ENCODE measurements at places on chromosomes 4 and X.

GRCh38 chr4:16360694-16361262 lies 134.5 kb upstream of the TAPT1 start:
- DNase-seq, result no peak

GRCh38 chrX:111719426-111720210 lies 38.6 kb downstream of the ALG13 start:
- no peak for DNase-seq

DNA sequence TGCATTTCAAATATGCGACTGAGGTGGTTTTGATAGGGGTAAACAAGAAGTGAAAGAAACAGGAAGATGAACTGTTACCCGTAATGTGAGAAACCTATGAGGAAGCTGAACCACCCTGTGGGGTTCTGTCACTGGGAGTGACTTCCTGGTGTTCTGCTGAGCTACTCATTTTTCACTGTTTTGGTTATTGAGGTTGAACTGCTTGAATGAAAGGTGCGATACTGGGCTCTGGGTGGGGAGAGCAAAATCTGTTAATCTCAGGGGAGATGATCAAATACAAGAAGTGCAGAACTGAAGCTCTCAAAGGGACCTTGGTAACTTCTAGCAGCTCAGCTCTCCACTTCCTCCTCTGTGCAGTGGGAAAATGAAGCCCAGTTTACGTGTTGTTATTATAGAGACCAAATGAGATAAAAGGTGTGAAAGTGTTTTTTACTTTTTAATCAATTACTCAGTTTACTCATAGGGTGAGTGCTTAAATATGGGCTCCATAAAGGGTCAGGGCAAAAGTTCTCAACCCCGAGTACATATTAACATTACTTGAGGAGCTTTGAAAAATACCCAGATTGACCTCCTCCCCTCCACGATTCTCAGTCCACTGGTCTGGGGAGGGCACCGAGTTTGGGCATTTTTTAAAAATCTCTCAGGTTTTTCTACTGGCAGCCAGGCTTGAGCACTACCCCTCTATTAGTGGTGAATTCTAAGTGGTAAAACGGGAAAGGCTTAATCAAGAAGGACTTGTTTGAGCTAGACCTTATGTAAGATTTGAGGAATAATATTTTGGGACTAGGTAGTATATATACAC lies 66.7 kb downstream of the COQ2 start:
- no peak for DNase-seq

DNA sequence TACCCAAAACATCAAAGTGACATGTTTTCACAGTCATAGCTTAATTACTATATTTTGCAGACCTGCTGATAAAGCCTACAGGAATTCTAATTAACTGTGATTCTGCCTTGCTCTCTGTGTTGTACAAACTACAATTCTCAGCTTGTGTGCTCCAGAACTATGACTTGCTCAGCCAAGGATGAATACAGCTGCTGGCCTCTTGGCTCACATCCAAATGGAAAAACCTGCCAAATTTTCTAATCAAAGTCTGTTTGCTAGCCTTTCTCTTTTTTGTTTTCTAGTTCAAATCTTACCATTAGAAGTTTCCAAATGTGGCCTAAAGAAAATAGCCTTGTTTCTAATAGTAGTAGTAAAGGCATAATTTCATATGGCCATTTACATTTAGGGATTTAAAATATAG lies 1176.8 kb downstream of the FAM133A start:
- no peak for DNase-seq

- no peak for DNase-seq
These were observed 39.3 kb downstream of the AFM start for GRCh38 chr4:73520821-73521220.

DNA sequence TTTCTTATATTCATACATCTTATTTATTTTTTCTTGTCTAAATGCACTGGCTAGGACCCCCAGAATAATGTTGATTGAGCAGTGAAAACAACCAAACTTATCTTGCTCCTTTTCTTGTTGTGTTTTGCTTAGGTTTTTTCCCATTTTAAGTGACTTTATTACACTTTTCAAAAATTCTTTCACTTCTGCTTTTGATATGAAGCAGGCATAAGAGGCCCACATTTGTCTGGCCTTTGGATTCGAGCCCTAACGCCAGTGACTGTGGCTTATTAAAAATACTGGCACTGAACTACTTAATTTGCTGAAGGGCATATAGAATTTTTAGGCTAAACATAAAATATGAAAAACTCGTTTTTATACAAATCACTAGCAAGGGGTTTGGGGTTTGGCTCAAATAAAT lies 197.0 kb downstream of the ASB9 start:
- no peak for DNase-seq

Data from stimulated activated CD4-positive, alpha-beta T cell treated with anti-CD3 and anti-CD28 coated beads, TNF-alpha, amount 100 ng/mL, for 4 hours (primary cell).